Hematopoietic multipotent progenitor cell treated with erythropoietin and hydrocortisone succinate and interleukin-3 and kit ligand, for 4 days (in vitro differentiated cells): ENCODE measurements at places on chromosomes 7 and 10.
A peak's percentile ranks its signal among the peaks of the same experiment; 100 is the strongest.

GRCh38 chr10:69057261-69057950 is 30.5 kb upstream of the SRGN start:
- peak; percentile 73 for DNase-seq

DNA sequence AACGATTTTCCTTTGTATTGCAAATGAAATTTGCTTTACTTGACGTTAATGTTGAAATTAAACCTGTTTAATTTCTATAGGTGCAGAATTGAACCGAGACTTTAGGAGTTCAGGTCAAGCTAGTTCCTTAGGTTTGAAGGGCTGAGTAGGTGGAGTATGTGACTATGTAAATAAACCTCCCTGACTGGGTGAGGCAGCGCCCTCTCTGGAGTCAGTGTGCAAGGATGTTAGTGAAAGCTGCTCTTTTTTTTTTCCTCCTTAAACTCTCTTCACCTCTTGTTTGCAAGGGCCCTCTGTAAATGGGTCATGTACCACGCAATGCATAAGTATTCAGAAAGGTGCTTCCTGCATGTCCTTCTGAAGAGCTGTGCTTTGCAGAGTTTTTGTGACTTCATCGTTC is 33.8 kb downstream of the GALNT17 start:
- DNase-seq: no peak

- peak; percentile 71 for DNase-seq
These were observed 443 bp downstream of the RNF32 start for GRCh38 chr7:156640949-156641485.

DNA sequence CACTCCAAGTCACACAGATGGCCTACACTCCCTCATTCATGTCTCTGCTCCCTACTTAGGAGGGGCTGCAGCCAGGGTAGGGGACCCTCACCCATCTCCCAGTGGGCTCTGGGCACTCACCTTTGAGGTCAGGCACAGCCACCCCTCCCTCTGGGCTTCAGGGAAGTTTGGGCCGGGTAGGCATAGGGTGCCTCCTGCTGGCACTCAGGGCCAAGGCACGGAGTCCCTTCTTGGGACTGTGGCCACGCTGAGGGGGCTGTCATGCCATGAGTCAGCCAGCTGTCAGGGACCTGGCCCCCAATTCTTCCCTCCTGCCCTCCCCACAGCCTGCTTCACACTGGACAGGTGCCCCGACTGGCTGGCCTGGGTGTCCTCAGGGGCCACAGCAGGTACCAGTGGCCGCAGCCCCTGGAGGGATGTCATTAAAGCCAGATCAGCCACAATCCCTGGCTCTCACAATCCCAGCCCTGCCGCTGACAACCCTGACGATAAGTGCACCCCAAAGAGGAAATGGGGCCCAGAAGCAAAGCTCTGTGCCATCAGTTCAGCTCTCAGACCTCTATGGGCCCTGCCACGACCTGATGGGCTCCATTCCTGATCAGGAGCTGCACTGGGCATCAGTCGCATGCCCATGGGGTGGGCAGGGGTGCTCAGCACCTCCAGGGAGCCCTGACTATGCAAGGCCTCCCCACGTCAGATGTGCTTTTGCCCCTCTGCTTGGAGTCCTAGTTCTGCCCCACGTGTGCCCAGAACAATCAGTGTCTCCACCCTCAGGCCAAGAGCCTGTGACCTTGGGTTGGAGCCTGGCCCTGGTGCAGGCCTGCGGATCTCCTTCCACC is 34.1 kb upstream of the RET start:
- DNase-seq: no peak

DNA sequence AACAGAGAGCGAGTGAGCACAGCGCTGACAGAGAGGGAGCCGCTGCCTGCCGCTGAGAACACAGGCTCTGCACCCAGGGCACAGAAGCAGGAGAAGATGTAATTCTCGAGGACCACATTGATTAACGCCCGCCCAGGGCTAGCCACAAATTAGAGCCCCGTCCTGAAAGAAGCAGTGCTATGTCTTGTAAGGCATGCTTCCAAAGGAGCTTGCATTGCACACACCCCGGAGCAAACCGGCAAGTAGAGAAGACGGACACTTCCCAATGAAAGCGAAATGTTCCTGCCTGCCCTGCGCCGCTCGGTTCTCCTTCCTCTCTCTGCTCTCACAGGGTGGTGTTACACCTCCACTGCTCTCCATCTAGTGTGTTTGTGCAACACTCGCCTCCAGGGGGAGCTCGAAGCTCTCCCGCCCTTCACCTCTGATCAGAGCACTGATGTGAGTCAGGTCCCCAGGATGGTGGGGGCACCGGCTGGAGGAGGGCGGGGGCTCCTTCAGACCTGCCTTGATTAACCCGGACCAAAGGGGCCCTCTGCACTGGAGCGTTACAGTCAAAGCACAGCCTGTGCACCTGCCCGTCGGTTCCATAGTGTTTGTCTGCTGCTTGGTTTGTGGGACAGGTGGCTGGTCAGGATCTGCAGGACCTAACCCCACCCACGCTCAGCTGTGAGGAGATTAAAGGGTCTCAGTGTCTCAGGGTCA is 316.5 kb downstream of the ADARB2 start:
- DNase-seq: peak; percentile 84

DNA sequence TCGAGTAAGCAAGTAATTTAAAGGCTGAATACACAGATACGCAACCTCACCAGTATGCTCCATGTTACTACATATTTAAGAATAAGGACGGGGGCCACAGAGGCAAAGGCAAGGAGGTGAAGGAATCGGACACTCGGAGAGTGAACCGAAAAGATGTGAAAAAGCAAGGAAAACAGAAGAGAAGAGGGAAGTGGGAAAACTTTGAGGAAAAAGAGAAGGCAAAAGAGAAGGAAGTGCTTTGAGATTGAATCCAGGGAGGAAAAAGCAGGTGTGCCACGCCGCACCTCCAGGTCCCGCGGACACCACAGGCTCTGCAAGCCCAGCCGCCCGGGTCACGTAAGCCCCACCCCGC is 367 bp upstream of the AVL9 start:
- DNase-seq: no peak

GRCh38 chr10:113187063-113187777 is 237.2 kb downstream of the TCF7L2 start:
- no peak for DNase-seq

- DNase-seq: no peak
These were observed 245.5 kb downstream of the SKAP2 start for GRCh38 chr7:26618898-26619297.

DNA sequence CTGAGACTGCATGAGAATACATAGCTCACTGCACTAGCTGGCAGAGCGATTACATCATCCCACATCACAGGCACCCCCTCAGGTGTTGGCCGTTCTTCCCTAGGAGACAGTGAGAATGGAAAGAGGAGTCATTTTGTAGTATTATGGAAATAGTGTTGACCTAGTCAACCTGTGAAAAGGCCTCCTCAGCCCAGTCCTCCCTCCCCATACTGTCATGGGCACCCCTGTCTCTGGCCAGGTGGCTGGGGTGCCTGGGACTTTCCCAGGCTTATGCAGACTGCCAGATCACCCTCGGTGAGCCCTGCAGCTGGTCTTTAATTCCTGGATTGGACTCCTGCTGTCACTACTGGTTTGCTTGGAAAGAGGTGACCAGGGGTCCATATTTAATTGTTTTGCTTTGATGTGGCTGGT is 4.0 kb downstream of the INPP5A start:
- no peak for DNase-seq

DNA sequence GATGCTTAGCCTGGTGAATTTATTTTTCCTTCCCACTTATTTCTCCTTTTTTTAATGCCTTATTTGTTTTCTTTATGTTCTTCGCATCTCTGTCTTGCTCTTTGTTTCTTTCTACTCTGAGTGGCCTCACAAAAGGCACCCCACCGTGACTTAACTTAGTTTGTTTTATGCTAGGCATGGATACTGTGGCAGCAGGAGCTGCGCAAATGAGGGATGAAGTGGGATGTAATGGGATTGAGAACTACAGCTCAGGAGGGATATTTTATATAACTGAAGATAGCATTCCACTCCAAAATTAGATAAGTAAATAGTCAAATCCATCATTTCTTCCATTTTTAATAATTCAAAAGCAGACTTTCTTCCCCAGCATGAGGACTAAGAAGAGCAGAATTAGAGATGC is 1.7 kb upstream of the CACNA2D1 start:
- DNase-seq: no peak

GRCh38 chr10:70097459-70097858 is 35.2 kb downstream of the AIFM2 start:
- DNase-seq: no peak

- no peak for DNase-seq
These were observed 32.4 kb upstream of the RET start for GRCh38 chr10:43044448-43044921.
